ENCODE measurements at places on chromosomes 16 and 17.
A peak's percentile ranks its signal among the peaks of the same experiment; 100 is the strongest.

- DNase-seq: no peak
Measured at GRCh38 chr17:50710025-50710424, 2.3 kb upstream of the ANKRD40 start.

- peak; percentile 20 for DNase-seq
Measured at GRCh38 chr16:50666658-50667496, 14.2 kb downstream of the SNX20 start.

DNA sequence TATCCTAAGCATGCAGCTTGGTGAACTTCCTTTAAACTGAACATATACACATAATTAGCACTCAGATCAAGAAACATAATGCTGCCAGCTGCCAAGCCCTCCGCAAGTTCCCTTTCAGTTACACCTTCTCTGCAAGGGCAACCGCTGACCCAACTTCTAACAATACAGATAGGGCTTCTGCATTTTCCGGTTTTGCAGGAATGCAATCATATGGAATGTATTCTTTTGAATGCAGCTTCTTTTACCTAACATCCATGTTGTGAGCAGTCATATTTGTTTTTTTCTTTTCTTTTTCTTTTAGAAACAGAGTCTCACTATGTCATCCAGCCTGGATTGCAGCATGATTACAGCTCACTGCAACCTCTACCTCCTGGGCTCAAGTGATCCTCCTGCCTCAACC is 110.7 kb downstream of the GSG1L start:
- DNase-seq: no peak

- no peak for DNase-seq
Measured at GRCh38 chr16:7408700-7409365, 76.2 kb downstream of the RBFOX1 start.

- DNase-seq: no peak
Measured at GRCh38 chr16:67396159-67397035, 3.1 kb upstream of the TPPP3 start.

DNA sequence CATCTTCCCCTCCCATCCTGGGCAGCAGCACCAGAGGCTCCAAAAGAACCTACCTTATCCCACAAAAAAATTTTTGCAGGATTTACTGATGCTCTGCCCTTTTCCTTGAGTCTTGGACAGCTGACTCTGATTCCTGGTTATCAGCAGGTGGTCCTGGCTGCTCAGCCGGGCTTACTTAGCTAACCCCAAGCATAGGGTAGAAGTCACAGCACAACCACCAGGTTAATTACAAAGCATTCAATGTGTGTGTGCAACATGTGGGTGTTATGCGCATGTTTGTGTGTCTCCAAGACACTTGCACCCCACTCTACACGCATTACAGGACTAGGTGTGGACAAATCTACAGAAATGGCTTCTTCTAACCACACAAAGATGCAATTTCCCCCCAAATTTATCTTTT is 36.3 kb downstream of the PECAM1 start:
- no peak for DNase-seq

DNA sequence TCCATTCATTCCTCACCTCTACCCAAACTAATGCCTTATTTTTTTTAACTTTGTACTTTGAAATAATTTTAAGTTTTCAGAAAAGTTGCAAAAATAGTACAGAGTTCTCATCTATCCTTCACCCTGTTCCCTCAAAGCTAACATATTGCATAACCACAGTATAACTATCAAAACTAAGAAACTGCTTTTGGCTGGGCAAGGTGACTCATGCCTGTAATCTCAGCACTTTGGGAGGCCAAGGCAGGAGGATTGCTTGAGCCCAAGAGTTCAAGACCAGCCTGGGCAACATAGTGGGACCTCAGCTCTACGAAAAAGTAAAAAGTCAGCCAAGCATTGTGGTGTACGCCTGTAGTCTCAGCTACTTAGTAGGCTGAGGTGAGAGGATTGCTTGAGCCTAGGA is 147.7 kb downstream of the SKAP1 start:
- no peak for DNase-seq

- DNase-seq: peak; percentile 45
Measured at GRCh38 chr16:30184096-30184890, 891 bp downstream of the CORO1A start.
